Kasumi-1 (cell line): ENCODE measurements at places on chromosomes 3 and 15.

DNA sequence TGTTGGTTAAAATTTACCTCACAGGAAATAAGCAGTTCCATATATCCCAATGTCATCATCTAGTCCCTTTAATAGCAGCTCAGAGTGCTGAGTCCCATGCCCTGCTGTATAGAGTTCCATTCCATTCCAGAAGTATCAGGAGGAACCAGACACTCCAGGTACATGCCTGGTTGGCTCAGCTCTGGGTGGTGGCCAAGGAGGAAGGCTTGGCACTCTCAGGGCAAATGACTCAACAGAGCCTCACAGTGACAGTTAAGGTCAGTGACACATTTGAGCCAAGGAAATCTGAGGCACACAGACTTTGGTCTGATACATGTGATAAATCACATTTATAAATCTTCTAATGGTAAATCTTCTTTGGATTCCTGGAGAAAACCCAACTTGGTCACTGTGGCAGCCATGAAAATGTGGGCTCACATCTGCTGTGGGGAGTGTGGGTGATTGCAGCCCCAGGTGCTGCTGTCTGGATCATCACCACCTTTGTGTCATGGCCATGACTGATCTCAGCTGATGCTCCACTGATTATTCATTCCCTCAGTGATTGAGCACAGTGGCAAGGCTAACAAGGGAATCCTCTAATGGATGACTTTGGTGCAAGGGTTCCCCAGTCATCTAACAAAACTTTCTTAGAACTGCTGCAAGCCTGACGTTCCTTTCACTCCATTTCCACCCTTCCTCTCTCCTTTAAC, 9.3 kb downstream of the HHLA2 start:
- DNase-seq, result no peak

GRCh38 chr3:77055841-77056341, 16.0 kb downstream of the ROBO2 start:
- DNase-seq, result no peak

DNA sequence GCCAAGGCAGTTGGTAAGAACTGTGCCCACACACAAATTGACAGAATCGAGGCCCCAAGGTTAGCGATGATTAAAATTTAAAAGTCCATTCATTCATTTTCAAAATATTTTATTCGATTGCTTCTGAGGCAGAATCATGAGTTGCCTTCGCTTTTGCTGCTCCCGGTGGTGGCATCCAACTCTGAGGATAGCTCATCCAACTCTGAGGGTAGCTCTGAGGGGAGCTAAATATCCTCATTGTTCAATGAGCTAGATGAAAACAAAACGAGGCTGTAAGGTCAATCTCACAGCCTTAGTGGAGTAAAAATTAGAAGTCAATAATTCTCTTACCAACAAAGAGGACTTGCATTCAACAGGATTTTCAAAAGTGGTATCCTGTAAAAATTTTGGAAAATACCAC, 897 bp upstream of the CHL1 start:
- no peak for DNase-seq

- DNase-seq, result no peak
These were observed 40.4 kb downstream of the CCDC33 start for GRCh38 chr15:74276560-74276959.

- no peak for DNase-seq
These were observed 77.5 kb downstream of the PLD1 start for GRCh38 chr3:171732756-171733155.

DNA sequence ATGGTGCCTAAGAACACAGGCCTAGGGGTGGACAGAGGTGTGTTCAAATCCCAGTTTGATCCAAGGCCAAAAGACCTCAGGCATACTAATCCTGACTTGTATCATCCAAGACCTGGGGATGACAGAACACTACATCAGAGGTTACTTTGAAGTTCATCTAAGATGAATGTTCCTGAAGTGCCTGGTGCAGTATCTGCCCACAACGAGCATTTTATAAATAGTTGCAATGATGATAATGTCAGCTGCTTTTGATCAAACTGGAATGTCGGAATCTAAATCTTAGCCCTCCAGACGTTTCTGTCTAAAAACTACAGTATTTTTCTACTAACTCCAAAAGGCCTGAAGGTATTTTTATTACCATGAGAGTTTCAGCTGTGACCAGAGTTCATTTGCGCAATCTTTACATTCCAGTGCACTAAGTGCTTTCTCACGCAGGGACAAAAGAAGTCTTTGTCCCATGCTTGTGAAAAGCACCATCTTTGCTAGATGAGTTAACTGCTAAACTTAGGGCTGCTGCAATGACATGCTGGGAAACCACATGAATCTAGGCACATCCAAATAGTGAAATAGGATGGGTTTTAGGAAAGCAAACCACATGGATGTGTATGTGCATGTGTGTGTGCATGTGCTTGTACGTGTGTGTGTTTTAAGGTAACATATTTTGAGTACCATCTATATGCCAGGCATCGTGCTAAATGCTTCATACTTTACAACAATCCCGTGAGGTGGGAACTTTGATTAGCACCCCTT, 18.1 kb downstream of the ANXA2 start:
- DNase-seq, result no peak
